ENCODE measurements at places on chromosomes 7 and 10.

GRCh38 chr7:43577485-43577951 lies 5.4 kb upstream of the STK17A start:
- DNase-seq, result no peak

DNA sequence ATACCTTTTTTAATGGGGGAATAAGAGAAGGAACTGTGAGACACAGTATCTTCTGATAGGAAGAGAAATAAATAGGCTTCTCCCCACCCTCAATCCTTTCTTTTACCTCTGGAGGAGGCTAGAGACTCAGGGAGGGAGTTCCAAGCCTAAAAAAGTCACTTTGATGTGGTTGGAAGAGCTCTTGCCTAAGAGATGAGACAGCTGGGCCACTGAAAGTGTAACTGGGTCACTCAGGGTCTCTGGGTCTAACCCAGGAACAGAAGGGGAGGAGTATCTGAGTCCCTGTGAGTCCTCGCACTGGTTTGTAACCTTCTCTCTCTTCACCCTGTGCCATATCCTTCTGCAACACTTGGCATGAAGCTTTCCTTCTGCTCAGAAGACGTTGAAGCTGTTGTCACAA lies 222.9 kb upstream of the AGK start:
- no peak for DNase-seq

DNA sequence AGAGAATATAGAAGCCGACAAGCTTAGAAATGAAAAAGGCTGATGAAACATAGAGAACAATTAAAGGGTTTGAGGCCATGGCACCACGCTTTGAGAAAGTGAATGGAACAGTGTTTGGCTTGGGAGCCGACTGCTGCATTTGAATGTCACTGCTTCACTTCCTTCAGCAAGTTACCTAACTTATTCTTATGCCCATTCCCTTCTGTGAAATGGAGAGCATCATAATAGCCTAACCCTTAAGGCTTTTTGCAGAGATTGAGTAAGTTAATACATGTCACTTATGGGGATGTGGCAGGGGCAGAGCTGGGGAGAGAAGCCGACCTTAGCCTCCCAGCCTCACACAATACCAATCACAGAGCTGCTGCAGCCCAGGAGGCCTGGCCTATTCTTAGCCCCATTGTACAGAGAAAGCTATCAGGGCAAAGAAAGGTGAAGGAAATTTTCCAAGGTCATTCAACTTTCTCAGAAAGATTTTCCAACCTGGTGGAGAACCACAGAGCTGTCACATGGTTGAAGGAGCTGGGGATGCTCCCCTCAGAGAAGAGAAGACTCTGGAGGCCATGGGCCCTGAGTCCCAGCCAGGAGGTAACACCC lies 186.0 kb upstream of the GDF10 start:
- DNase-seq, result no peak

GRCh38 chr7:45242698-45243097 lies 85.1 kb downstream of the RAMP3 start:
- no peak for DNase-seq

DNA sequence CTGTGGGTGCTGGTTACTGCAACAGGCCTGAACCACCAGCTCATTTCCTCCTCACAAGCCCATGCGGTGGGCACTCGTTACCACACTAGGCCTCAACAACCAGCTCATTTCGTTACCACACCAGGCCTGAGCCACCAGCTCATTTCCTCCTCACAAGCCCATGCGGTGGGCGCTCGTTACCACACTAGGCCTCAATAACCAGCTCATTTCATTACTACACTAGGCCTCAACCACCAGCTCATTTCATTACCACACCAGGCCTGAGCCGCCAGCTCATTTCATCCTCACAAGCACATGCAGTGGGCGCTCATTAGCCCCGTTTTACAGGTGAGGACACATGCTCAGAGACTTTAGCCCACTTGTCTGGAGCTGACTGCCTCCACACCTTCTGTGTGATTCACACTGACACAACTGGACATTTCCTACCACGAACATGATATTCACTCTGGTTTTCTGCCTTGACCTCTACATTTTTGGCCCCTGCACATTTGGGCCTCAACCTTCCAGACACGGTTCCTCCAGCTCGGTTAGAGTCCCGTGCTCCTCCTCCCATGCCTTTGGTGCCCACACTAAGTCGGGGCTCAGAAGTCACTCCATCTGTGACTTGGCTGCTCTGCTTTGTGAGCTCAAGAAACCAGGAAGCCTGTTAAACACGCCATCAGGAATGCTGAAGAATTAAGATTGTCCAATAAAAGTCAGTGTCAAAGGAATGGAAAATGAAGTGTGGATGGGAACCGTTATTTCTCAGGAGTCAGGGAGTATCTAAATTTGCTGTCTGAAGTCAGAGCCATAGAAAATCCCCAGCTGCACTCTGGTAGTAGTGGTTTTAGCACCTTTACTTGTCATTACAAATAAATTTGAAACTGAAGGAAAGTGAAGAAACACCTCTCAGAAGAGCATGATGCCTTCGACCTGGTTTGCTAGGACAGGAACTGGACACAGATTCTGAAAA lies 55.8 kb upstream of the LANCL2 start:
- peak; percentile 48 for DNase-seq

- no peak for DNase-seq
Observed at GRCh38 chr10:76774987-76775603, 862.5 kb downstream of the KCNMA1 start.

- DNase-seq, result peak; percentile 94
Observed at GRCh38 chr7:151115836-151116418, 29.7 kb downstream of the AGAP3 start.

- DNase-seq, result no peak
Observed at GRCh38 chr7:20197837-20198236, 19.3 kb downstream of the MACC1 start.

DNA sequence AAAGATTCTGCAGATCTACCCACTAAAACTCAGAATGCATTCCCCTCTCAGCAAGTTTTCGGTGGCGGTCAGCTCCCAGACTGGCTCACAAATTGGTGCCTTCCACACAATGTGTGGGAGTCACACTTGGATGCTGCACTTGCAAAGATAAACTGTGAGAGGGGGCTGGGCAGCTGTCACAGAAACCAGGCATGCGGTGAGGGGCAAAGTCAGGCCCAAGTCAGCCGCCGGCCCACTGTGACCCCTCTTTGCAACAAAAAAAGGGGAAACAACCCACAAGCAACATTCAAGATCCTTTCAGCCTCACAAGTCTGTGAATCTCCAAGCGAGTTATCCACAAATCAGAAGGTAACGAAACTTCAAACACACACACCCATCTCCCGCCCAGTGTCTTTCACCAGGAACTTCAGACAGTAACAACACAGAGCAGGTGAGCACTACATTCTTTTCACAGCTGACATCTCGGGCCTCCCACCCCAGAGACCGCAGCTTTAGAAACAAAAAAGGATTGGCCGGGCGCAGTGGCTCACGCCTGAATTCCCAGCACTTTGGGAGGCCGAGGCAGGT lies 32.0 kb downstream of the SNX8 start:
- DNase-seq, result no peak

DNA sequence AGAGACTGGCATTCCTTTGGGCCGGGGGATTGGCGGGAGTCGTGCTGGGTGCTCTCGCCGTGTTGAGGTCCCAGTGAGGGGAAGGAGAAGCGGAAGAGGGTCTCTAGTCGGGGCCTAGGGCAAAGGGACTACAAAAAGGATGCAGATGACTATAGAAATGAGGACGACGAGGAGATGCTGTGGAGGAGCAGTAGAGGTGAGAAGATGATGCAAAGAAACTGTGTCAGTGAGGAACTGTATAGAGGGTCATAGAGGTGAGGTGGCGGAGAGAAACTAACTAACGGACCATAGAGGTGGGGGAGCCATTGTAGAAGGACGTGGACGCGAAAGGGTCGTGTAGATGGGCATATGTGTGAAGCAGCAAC lies 324 bp downstream of the TWNK start:
- no peak for DNase-seq

DNA sequence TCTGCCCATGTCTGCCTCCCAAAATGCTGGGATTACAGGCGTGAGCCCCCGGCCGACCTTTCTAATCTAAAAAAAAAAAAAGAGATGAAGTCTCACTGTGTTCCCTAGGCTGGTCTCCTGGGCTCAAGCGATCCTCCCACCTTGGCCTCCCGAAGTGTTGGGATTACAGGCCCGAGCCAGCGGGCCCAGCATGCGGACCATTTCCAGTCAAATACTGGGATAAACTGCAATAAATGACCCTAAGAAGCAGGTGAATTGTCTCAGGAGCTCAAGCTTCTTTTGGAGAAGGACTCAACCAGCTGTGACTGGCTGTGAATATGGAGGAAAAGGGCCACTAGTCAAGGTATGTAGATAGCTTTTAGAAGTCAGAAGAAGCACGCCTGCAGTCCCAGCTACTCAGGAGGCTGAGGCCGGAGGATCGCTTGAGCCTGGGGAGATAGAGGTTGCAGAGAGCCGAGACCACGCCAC lies 550 bp upstream of the CREM start:
- no peak for DNase-seq

GRCh38 chr7:18119985-18120384 lies 92.3 kb upstream of the PRPS1L1 start:
- DNase-seq, result no peak

DNA sequence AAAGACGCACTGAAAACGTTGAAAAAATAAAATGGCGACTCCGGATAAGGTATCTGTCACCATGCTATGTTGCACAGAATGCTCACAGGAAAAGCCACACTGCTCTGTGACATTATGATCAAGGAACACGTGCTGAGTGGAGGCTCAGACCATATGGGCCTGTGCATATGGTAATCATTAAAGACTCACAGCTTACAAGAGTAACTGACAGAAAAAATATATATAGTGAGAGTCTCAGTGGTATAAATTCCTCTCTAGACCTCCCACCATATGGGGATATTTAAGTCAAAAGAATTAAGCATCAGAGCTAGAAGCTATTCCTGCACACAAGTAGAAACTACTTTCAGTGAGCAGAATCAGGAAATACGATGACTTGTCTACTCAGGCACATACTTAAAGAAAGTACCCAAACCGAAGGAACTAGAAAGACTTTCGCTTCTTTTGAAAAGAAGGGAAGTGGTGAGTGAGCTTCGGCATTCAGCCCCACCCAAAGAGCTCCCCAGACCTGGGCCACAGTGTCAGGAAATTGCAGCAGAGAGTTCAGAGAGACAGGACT lies 65.1 kb upstream of the MPP7 start:
- peak; percentile 61 for DNase-seq

GRCh38 chr7:81297317-81297716 lies 378.5 kb upstream of the SEMA3C start:
- no peak for DNase-seq

DNA sequence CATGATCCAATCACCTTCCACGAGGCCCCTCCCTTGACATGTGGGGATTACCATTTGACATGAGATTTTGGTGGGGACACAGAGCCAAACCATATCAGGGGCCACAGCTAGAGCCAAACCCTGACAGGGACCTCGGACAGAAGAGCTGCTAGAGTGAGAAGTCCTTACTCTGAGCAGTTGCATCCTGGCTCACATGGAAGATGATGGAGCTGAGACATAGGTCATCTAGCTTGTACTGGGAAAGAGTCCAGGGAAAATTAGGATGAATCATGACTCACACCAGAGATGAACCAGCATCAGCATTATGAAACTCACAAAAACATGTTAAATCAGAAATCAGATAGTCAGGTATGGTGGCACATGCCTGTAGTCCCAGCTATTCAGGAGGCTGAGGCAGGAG lies 12.8 kb upstream of the FMC1 start:
- DNase-seq, result no peak

- no peak for DNase-seq
Observed at GRCh38 chr7:84110400-84110799, 84.2 kb downstream of the SEMA3A start.

DNA sequence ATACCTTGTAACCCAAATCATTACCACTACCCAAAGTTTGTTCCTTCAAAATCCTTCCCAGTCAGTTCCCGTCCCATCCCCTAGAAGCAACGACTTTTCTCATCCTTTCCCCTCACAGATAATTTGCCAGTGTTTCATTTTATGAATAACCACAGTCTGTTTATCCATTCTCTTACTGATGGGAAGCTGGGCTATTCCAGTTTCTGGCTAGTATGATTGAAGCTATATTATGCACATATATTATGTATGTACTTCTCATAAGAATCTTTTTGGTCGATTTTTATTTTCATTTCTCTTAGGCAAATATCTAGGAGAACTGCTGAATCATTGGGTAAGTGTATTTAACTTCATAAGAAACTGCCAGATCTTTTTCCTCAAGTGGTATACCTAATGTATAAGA lies 114.6 kb downstream of the ZNF438 start:
- no peak for DNase-seq

DNA sequence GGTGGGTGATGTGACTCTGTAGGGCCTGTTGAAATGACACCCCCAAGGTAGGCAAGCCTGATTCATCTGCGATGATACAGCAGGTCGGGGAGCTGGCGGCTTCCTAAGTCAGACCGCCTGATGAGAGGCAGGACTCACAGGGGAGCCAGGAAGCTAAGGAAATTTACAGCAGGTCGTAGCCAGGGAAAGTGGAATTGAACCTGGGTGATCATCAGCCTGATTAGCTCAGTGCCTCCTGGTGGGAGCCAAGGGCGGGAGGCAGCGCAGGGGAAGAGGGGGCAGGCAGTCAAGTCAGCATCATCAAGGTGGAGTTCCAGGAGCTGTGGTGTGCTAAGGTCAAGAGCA lies 18.5 kb upstream of the TRIM56 start:
- DNase-seq, result peak; percentile 18

GRCh38 chr7:9307131-9307530 lies 873.7 kb downstream of the NXPH1 start:
- no peak for DNase-seq

DNA sequence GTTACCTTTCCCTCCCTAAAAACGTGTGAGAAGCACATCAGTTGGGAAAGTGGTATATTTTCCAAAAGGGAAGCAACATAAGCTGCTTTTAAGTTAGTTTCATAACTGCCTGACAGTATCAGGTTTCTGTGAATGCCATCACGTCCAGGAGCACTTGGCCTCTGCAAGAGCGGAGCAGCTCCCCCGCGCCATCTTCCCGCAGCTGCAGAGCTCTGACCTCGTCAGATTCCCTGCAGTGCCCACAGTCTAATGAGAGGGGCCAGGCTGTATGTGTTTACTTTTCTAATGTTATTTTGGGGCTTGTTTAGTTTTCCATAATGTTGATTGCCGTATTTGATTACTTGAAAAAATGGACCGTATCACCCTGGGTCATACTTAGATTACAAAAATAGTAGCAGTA lies 74.2 kb downstream of the MGMT start:
- DNase-seq, result no peak
